ENCODE measurements at places on chromosomes 1 and 21.

GRCh38 chr1:117676615-117677130 lies 70.8 kb downstream of the TENT5C start:
- DNase-seq = no peak

DNA sequence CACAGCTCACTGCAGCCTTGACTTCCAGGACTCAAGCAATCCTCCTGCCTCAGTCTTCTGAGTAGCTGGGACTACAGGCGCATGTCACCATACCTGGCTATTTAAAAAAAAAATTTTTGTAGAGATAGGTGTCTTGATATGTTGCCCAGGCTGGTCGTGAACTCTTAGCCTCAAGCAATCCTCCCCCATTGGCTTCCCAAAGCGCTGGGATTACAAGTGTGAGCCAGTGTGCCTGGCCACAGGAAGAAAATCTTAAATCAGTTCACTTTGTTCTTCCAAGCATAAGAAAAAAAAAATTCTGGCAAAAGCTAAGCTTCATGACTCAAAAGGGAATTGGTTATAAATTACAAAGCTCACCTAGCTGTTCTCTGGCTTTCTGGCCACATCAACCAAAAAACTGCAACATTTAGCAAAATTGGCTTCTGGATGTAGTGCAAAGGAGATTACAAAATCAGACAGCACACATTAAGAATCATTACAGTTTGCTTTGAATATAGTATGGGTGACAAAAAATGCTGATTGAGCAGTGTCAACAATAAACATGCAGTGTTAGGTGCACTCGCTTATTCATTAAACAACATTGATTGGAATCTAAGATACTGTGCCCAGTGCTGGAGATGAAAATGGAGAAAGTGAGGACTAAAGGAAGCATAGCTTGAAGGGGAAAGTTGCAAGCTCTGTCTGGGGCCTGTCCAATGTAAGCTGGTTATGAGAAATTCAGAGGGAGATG lies 76.7 kb downstream of the KCTD3 start:
- DNase-seq = no peak

DNA sequence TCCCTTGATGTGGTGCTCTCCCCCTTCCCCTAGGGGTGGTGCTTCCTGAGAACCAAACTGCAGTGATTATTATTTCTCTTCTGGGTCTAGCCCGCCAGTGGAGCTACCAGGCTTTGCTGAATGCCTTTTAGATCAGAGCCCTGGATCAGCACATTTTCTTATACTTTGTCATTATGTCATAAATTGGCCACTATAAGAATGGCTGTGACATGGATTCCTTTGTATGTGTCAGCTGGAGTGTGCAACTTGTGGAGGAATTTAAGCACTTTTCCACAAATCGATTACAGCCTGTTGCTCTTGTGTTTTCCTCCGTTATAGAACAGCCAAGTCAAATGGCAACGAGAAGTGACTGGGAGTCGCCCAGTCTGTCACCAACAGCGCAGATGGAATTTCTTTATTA lies 273.3 kb downstream of the DUSP10 start:
- no peak for DNase-seq

DNA sequence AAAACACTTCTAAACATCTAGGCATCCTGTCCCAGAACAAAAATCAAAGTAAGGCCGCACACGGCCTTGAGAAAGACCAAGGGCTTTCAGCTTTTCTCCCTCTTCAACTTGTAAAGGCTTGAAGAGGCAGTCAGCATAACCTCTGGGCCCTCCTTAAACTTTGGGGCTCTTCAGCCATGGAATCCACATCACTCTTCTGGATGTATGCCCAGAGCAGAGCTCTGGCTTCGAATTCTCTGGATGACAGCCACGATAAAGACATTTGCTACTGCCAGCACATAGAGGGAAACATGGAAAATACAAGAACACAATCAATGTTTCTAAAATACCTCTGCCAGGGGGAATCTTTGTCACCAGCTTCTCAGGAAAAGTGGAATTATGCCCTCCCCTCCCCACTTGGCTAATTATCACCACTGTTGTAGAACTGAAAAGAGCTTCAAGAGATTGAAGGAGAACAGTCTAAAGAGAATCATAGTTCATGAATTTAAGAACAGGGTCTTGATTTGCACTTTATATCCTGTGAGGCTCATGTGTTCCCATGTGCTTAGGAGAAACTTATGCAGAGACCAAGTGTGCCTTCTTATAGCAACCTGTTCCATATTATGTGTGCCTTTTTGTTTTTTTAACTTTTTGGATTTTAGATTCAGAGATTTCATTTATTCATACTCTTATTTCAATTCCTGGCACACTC lies 39.0 kb upstream of the DPT start:
- DNase-seq = no peak

GRCh38 chr21:33734291-33734690 lies 92.0 kb downstream of the ITSN1 start:
- DNase-seq = no peak

- peak; percentile 74 for DNase-seq
These were observed 7.7 kb downstream of the ZBTB21 start for GRCh38 chr21:42002421-42002958.

DNA sequence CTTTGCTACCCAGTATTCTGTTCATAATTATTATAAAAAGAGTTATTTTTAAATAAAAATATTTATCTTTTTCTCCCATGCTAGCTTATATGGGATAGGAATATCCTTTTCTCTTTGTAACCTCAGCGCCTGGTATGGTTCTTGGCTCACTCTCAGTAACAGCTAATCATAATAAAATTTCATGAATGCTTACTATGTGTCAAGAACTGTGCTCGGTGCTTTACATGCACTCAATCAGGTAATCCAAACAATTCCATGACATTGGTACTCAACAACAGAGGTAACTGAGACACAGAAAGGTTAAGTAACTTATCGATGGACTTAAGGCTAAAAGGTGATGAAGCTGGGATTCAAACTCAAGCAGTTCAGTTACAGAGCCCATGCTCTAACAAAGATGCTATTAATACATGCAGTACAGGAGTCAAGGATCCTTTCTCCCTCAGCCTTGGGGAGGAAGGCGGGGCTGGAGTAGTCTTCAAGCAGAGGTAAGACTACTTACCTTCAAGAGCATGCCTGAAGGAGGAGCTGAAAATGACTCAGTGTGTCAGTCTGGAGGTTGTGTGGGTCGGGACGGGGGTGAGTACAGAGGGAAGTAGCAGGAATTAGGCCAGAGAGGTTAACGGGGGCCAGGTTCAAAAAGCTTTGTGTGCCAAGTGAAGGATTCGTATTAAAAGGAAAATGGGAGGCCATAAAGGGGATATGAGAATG lies 73.4 kb downstream of the PLPPR5 start:
- no peak for DNase-seq

GRCh38 chr1:25030012-25030411 lies 99.9 kb upstream of the RUNX3 start:
- DNase-seq = no peak

GRCh38 chr1:119275145-119276134 lies 93.1 kb upstream of the HAO2 start:
- peak; percentile 63 for DNase-seq

DNA sequence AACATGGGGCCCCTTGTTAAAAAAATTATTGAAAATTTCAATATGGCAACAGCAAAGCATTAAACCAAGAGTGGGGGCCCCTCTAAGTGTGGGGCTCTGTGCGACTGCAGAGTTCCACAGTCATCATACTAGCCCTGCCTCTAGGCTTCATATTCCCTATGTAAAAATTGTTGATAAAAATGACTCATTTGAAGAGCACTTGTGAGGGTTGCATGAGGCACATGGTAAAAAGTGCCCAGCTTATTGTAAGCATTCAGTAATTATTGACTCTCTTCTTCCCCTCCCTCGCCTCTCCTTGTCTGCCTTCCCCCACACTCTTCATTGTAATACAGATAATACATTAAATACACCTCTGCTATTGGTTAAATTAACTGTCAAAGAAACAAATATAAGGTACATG lies 86.7 kb upstream of the PTBP2 start:
- DNase-seq = no peak

DNA sequence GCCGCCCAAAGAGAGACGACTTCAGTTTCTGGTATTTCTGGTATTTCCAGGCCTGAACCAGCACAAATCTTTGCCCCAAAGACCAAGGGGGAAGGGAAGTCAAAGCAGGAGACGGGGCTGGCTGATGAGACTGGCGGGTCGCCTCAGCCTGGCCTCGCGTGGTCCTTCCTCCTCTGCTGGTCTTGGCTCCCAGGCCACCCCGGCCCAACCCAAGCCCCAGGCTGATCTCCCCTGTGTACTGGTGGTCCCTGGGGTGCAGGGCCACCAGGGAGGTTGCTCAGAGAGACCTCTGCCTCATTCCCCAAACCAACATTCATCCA lies 19.9 kb downstream of the WNT4 start:
- no peak for DNase-seq

- DNase-seq = no peak
These were observed 14.1 kb downstream of the ZNF697 start for GRCh38 chr1:119634016-119634415.

DNA sequence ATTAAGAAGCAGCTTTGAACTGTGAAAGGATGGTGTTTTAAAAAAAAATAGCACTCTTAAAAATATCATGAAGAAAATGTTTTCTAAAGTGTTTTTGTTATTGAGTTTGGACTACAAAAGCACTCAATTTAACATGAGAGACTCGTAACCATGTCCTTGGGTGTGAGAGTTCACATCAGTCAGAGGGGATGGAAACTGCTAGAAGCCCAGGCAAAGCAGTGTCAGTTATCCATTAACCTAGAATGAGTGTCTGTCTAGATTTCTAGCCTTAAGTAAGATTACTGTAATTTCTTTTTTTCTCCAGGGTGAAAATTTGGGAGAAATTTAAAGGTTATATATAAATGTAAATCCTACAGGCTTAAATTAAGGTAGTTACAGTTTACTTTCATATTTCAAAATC lies 31.7 kb downstream of the SLC5A9 start:
- no peak for DNase-seq

DNA sequence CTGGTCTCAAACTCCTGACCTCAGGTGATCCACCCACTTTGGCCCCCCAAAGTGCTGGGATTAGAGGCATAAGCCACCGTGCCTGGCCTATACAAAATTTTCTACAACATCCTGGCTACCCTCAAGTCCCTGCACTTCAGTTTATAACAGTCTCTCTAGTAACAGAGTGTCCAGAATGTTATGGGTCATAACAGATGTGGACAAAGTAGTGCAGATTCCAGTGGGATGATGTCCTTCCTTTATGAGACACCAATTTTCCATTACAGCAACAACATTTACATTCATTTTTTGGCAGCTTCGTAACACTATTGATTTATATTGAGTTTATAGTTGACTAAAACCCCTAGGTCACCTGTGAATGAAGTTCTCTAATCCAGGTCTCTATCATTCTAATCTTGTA lies 429.4 kb upstream of the PTBP2 start:
- no peak for DNase-seq

DNA sequence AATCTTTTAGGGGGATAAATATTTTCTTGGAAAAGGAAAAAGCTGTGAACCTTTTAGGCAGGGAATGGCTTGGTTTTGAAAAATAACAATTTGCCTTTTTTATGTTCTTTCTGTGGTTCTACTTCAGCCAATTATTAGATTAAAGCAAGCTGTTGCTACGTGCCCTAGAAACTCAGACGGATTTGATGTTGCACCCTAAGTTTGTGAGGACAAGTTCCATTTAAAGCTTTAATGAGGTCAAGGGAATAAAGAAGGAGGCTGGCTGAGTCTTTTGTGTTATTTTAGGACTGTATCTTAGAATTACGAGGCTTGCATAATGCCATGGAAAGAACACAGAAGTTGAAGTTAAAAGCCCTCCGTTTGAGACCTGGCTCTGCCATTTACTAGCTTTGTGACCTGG lies 216.9 kb downstream of the NUF2 start:
- DNase-seq = no peak

- no peak for DNase-seq
These were observed 280.1 kb upstream of the ST6GALNAC5 start for GRCh38 chr1:76587212-76587611.

DNA sequence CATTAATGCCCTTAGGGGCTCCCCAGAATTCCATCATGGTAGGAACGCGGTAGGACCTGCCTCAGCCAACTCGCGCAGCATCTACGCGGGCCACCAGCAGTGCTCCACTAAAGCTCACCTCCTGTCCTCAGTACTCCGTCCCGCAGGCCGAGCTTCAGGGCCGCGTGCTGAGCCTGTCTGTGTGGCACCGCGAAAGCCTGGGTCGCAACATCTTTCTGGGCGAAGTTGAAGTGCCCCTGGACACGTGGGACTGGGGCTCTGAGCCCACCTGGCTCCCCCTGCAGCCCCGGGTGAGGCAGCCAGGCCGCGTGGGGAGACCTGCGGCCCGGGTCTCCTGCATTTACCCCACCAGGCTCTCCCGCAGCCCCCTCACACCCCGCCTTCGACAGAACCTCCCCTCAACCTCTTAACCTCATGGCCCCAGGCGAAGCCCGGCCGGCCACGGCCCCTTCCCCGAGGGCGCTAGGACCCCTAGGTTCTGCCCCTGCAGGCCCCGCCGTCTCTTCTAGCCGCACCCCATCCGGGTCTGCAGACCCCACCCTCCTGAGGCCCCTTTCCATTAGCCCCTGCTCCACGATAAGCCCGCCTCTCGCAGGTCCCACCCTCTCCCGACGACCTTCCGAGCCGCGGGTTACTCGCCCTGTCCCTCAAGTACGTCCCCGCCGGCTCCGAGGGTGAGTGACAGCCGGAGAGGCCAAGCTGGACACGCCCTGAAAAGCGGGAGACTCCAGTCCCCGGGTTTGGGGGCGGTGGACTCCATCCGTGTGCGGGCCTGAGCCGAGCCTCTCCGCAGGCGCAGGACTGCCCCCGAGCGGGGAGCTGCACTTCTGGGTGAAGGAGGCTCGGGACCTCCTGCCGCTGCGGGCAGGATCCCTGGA lies 9.1 kb downstream of the SYTL1 start:
- DNase-seq = no peak

DNA sequence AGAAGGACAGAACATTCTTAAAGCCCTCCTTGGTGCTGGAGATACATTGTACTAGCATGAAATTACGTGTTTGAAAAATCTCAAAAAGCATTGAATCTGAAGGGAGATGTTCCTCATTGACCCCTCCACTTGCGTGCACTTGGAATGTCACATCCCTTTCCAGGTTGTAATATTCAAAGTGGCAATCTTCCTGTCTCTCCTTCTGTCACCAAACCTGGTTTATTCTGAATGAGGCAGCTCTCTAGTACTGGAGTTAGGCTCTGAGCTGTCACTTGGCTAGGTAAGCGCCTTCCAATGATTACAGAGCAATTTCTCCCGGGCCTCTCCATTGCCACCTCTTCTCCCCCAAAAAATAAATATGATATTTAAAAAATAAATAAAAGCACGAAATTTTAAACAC lies 855 bp downstream of the DSCAM start:
- no peak for DNase-seq

DNA sequence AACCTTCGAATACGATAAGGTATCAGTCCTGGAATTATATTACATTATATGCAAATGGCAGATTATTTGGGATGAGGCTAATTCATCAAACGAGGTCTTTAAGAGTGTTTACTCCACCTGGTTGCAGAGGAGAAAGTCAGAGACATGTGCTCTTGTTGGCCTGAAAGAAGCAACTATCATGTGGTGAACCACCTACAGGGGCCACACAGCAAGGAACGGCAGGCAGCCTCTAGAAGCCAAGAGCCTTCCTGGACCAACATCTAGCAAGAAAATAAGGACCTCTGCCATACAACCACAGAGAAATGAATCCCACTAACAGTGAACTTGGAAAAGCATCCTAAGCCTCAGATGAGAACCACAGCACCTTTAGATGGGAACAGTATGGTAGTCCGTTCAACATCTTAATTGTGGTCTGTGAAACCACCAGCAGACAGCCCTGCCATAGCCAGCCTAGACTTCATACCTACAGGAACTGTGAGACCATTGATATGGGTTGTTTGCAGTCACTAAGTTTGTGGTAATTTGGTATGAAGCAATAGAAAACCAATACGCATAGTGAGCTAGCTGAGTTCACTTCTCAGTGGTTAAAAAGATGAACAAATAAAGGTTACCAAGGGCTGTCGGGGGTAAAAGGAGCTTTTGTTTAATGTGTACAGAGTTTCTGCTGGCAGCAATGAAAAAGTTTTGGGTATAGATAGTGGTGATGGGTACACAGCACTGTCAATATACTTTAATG lies 345.7 kb upstream of the RUNX1 start:
- no peak for DNase-seq
